Effector CD4-positive, alpha-beta T cell (primary cell): ENCODE measurements at places on chromosomes 5 and 9.

DNA sequence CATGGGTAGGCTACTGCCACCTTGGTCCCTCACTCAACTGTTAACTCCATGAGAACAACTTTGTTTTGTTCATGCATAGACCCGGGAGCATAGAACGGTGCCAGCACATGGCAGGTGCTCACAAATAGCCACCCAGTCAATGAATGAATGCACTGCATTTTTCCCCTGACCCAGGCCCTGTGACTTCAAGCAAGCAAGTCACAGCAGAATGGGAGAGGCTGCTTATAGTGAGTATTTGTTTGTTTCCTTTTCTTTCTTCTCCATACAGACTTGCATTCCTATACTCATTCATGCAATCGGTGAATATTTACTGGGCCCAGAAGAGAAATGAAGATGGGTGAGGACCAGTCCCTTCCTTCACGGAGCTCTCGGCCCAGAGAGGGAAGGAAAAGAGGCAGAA, 62.0 kb downstream of the SHB start:
- DNase-seq = no peak

- no peak for DNase-seq
Observed at GRCh38 chr5:1405539-1406530, 39.4 kb downstream of the SLC6A3 start.

DNA sequence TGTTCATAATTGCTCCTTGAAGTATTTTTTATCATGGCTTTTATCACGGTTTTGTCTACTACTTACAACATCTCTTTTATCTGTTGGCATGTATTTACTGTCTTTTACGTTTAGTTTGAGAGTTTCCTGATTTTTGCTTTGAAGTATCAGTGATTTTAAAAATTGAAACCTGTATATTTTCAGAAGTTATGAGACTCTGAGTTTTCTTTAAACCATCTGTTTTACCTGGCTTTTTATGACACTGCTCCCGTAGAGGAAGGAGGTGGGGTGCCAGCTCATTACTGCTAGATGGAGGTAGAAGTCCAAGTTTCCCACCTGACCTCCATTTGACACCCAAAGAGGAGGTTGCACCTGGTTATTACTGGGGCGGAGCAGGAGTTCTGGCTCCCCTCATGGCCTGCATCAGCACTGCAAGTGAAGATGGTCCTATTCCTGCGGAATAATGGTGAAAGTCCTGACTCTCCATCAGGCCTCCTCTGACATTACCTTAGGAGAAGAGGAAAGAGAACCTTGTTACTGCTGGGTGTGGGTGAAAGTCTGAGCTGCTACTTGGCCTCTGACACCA, 10.0 kb upstream of the ZNF131 start:
- no peak for DNase-seq

DNA sequence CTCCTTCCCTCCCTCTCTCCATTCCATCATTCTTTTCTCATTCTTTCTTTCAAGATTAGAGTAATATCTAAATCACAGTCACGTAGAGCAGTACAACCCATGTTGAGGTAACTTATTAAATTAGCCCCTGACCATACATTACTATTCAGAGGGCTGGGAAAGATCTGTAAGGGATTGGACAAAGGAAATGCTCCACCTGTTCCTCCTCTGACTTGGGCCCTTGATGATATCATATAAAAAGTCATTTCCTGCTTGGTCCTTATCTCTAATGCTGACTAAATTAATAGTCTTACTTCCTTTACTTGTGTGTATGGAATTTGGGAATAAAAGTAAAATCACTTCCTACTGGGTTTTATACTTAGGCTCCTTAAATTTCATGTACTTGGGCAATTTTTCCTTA, 40.8 kb downstream of the SNX18 start:
- DNase-seq = no peak

DNA sequence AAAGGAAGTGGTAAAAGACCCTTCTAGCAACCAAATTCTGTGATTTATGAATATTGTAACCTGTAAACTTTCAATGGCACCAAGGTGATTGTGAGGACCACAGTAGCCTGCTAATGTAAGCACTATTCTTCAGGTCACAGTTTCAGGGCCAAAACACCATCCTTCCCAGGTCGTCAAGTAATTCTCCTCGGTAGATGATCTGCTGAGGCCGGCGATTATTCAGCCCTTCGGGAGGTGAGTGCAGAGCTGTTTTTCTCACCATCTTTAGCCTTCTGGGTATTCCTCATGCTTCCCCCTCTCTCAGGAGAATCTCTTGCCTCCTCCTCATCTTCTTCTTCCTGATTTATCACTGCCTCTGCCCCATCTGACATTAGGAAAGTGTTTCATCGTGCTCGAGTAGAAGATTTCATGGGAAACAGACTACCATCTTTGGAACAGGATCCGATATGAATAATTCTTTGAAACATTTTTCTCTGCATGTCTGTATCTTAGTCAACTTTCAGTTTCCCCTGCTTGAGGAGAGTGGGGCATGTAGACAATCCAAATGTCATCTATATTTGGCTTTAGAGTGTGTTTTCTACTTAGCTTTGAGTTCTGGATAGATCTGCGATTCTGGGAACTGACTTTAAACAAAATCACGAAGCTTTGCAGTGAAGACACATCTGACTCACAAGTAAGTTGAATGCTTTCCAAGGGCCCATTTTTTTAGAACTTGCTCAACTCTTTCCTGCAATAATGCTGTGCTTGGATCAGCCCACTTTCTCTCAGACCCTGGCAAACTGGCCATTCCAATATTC, 173.9 kb downstream of the AOPEP start:
- DNase-seq = no peak

DNA sequence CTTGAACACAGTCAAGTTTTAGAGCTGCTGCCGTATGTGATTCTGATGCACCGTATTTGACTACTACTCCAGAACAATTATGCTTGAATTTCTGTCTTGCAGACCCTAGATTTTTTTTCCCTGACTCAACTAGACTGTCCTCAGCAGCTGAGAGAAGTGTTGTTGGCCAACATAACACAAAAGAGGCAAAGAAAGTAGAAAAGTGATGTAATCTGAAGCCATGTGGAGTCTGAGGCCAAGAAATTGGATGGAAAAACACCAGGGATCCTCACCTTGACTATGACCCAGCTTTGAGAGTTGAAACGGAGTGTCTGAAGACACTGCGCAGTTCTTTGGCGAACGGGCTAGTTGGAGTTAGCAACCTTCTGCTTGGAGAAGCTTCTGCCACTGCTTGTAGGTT, 36.3 kb upstream of the FGF1 start:
- no peak for DNase-seq

- no peak for DNase-seq
Observed at GRCh38 chr5:80654054-80654390, 430 bp upstream of the MSH3 start.

GRCh38 chr9:96565671-96566497, 53.8 kb downstream of the CDC14B start:
- no peak for DNase-seq
